NCI-H1930 (cell line): ENCODE measurements at places on chromosomes 11 and 22.
A peak's percentile ranks its signal among the peaks of the same experiment; 100 is the strongest.

- DNase-seq, result no peak
These were observed 595.2 kb downstream of the BRD1 start for GRCh38 chr22:49232319-49233067.

DNA sequence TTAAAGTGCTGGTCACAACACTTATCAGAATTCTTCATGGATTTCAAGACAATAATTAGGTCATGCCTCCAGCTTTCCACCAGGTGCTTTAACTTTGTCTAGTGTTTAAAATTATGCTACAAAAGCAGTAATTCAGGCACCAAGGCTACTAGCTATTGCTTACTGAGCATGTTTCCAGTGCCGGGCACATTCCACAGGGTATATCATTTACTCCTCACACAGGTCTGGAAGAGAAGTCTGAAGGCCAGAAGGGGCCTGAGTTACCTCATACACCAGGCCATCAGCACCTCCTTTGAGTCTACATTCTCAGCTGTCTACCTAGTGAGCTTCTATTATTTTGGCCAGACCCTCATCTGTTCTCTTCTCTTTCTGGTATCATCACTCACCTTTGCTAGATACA lies 41.7 kb upstream of the LMO2 start:
- no peak for DNase-seq

GRCh38 chr11:65855927-65856363 lies 2.0 kb downstream of the CFL1 start:
- no peak for DNase-seq

DNA sequence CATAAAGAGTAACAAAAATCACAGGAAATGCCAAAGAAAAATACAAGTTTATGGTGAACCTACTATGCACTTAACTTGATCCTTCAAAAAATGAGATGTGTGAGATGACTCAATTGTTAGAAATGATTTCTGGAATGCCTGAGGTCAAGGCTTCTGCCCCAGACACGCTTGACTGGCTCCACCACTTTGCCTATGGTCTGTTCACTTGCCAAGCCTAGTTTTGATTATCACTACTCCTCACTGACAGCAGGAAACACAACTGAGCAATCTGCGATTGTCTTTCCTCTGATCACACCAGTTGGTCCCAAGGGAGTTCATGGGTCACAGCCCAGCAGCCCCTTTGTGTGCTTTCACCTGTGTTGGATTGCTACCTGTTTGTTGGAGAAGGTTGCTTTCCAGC lies 20.6 kb upstream of the PRDM10 start:
- DNase-seq, result no peak

DNA sequence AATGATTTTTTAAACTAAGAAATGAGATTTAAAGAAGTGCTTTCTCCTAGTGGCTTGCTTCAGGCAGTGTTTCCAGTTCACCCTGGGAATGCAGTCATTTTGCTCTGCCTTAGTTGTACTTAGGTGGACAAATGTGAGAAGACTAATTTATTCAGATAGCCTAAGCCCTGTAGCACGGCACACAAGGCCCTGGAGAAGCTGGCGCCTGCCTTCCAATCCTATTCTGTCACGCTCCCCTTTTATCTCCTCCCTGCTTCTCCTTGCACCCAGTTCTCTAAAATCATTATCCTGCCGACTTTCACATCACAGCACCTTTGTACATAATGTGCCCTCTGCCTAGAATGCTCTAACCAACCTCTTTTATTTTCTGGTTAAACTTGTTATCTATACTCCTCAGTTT lies 64.0 kb downstream of the PPME1 start:
- no peak for DNase-seq

- DNase-seq, result no peak
These were observed 145.7 kb downstream of the TTC17 start for GRCh38 chr11:43504316-43504950.

- no peak for DNase-seq
These were observed 14.1 kb upstream of the APLP2 start for GRCh38 chr11:130055617-130056016.

GRCh38 chr11:34243600-34244464 lies 114.0 kb downstream of the ABTB2 start:
- DNase-seq, result no peak

GRCh38 chr11:49995565-49995964 lies 13.2 kb upstream of the OR4C12 start:
- peak; percentile 68 for DNase-seq

DNA sequence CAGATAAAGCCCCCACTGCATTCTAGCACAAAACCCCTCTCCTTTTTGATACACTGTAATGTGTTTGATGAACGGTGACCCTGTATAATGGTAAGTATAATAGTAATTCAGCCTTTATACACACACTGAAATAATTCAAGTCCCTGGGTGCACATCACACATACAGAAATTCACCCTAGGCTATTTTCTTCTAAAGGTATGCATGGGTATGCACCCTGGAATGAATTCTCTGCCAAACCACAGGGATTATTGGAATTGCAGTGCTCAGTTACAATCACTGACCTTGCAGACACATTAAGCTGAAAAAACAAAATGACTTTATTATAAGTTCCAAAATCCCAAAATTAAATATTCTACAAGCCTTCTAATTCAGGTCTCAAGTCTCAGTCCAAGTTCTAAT lies 245.9 kb upstream of the FAT3 start:
- no peak for DNase-seq

DNA sequence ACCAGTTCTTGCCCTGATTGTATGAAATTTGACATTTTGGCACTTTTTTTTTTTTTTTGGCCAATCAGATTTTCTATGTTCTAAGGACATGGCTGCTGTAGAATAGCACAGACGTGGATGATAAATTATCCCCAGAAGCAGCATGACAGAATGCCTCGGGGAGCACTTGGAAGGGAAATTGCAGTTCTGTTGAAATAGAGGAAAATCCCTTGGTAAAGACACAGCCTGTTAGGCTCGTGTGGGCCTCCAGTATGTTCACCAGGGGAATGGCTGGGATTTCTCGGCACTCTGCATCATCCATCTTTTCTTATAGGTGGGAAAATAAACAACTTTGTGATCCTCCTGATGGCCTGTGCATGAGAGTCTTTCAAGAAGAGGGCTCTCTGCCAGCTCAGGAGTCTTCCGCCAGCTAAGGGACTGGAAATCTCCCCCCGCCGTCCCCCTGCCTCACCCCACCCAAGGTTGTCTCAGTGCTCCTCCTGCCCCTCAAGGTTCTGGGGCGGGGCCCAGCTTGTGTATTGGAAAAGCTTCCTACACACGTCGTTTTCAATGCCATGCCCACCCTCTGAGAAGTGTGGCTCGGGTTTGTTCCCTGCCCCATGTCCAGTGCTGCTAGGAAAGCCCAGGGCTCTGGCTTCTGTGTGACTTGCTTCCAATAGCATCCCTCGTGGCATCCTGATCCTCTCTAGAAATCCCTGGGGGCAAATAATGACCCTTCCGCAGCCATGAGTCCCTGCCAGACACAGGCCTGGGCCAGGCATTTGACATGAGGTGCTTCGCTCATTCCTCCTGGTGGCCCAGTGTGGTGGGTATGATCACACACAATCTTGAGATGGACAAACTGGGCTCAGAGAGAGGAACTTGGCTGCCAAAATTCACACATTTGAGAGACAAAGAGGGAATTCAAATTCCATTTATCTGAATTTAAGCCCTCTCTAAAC lies 70.6 kb upstream of the ATXN10 start:
- no peak for DNase-seq

DNA sequence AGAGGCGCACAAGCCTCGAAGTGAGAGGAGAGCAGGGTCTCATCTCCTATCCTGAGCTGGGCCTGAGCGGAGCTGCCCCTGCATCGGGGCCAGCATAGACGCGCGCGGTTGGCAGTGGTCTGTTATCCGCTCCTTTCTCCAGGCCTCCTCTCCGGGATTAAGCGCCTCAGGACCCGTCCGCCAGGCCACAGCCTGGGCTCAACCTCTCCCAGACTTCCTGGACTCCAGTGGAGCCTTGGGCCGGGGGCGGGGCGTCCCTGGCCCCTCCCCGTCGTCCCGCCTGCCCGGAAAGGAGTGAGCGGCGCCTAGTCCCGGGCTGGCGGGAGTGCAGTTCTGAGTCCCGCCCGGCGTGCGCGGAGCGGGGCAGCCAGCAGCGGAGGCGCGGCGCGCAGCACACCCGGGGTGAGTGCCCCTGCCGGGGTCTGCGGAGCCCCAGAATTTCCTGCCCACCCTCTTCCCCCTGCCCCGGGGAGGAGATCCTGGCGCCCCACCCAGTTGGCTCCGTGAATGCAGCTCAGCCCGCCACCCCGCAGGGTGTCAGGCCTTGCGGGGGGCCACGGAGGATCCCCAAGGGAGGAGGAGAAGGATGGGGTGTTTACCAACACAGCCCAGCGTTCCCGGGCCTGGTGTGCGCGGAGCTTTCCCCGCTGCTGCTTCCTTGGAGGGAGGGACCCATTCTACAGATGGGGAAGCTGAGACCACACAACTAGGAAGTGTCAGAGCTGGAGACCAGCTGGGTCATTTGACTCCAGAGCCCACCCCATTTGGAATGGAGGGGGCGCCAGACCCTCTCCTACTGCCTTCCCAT lies at the start of gene TCIRG1:
Gene TCIRG1, plus strand, starts transcription at position 308 of the 808 bp plus-strand sequence. CDS start 2,247 bp downstream, outside the sequence.
- no peak for DNase-seq

- no peak for DNase-seq
These were observed 183.9 kb upstream of the CTSC start for GRCh38 chr11:88521399-88521798.

DNA sequence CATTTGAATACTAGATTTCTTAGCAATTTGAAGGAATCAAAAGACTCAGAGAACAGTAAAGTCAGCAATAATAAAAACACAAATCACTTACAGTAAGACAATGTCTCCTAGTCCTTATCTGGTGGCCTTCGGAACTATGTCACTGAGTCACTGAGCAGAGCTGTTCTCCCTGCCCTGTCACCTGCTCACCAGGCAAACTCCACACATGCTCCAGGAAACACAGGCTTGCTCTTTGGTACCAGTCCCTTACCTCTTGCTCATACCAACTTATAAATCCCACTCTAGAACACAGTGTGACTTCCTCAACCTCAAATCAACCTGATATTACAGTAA lies 81.1 kb upstream of the CHRM4 start:
- no peak for DNase-seq

GRCh38 chr11:125960771-125961170 lies 14.9 kb downstream of the VSIG10L2 start:
- no peak for DNase-seq

- no peak for DNase-seq
These were observed 107.8 kb downstream of the FCHSD2 start for GRCh38 chr11:73034331-73034730.

DNA sequence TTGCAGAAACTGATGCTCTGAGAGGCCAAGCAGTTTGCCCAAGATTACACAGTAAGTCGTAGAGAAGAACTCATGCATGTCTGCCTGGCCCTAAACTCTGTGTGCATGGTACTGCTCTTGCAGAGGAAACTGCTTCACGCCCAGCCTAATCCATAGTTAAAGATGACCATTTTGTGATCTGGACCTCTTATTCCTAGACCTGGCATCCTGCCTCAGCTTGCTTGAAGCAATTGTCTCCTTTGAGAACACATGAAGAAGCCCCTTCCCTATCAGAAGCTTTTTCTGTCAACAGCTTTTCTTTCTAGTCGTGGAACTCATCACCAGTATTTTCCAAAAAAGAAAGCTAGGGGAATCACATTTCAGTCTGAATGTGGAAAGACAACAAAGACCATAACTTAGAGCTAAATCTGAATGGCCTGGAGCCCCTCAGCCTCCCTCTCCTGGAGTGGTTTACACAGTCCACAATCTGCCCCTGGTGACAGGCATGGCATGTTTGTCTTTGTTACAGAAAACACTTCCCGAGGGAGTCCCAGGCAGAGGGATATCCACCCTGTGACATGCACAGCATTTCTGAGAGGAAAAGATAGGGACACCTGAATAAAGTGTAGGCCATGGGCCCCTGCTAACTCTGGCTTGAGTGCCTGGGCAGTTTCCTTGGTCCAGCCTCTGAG lies 2.9 kb upstream of the FZD4 start:
- no peak for DNase-seq

GRCh38 chr11:119774172-119774763 lies 45.3 kb upstream of the NECTIN1 start:
- DNase-seq, result no peak

- DNase-seq, result no peak
These were observed 1105.0 kb downstream of the BRD1 start for GRCh38 chr22:48722661-48723060.

DNA sequence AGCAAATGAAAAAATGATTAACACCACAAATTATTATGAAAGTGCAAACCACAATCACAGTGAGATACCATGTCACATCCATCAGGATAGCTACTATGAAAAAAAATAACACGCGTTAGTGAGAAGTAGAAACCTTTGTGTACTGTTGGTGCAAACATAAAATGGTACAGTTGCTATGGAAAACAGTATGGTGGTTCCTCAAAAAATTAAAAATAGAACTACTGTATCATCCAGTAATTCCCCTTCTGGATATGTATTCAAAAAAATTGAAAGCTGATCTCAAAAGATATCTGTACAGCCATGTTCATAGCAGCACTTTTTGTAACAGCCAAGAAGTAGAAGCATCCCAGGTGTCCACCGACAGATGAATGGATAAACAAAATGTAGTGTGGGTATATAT lies 43.4 kb downstream of the CCDC81 start:
- no peak for DNase-seq

DNA sequence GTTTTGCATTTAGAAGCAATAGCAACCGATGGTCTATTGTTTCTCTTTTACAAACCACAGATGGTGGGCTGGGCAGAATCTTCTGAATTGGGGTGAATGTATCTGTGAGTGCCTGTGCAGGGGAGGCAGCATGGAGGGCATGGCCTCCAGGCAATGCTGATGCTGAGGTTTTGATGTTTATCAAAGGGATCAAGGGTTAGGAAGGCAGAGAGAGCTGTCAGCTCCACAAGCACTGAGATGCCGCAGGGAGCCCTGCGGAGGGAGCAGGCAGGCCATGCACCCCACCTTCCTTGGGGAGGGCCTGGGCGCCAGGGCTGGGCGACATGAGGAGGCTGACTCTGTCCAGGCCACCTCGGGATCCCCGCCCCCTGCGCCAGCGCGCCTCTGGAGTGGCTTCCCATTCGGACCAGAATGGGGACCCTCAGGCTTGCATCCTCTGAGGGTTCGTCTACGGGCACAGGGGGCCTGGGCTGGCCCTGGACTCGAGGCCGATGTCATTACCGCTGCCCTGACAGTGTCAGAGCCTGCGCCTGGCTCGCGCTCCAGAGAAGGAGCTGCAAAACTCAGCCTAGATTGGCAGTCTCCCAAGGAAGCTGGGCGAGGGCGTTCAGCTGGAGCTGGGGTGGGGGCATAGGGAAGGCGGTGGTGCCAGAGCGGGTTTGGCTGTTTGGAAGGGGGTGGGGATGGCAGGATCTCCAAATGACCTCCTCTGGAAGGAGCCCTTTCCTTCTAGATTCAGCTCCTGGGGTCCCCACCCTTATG lies 13.9 kb upstream of the TH start:
- DNase-seq, result no peak

- DNase-seq, result no peak
These were observed 208.8 kb downstream of the TBC1D22A start for GRCh38 chr22:46971099-46971763.

- no peak for DNase-seq
These were observed 9.1 kb upstream of the SESN3 start for GRCh38 chr11:95239871-95240649.

- no peak for DNase-seq
These were observed 21.0 kb downstream of the WEE1 start for GRCh38 chr11:9594267-9595046.
